ENCODE measurements at places on chromosomes 3 and 15. TPM values are rescaled to one million over a fixed set of nuclear protein-coding genes. Genes with fewer than 3 reads are reported as not detected.
A peak's percentile ranks its signal among the peaks of the same experiment; 100 is the strongest.

- H3K4me3 ChIP-seq = no peak overlapping the region
- no peaks in the 10 kb centered on the region for H3K27me3 ChIP-seq
- no peak overlapping the region for H3K27ac ChIP-seq
- DNase-seq = peak; percentile 8
- H3K4me1 ChIP-seq = no peaks in the 10 kb centered on the region
Observed at GRCh38 chr15:25508369-25509002, 69.7 kb upstream of the UBE3A start.

DNA sequence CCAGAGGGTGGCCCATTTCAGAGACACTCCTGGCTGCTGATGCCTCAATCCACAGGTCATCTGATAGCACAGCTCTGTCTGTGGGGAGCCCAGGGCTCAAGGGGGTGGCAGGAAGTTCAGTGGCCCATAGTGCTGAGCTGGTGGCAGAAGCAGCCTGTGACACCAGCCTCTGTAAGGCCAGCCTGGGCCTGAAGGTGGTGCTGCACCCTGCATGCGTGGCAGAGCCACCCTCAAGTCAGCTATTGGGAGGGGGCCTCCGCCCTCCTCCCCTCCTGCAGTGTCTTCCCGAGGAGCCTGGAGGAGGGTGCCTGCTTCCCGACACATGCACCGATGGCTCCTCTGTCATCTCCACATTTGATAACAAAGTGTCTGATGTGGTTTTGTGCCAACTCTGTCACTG, 3.0 kb downstream of the PLA1A start:
- peaks cover 3% of the 10 kb centered on the region for H3K27me3 ChIP-seq
- peaks cover 18% of the 10 kb centered on the region for H3K4me1 ChIP-seq
- no peak overlapping the region for H3K4me3 ChIP-seq
- no peaks in the 10 kb centered on the region for H3K36me3 ChIP-seq
- DNase-seq = no peak
- no peak overlapping the region for H3K27ac ChIP-seq

GRCh38 chr3:102006812-102007485, 157.6 kb downstream of the NFKBIZ start:
- H3K36me3 ChIP-seq = peaks cover 3% of the 10 kb centered on the region
- H3K27ac ChIP-seq = no peak overlapping the region
- no peak overlapping the region for H3K4me3 ChIP-seq

DNA sequence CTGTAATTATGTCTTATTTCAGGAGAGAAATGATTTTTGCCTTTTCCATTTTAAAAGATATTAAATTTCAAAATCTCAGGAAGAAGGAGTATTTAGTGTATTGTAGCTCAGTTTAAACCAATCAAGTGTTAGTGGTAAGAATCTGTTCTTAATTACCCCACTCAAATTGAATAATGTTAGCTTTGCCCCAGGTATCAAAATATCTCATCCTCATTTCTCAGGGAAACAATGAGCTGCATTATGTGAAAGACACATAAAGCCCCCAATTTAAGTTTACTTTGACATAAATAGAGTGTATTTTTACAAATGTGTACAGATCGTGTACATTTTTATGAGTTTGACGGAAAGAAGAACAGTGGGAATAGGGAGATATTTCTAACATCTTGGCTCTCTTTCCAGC, 317.4 kb upstream of the RARB start:
- no peaks in the 10 kb centered on the region for H3K27me3 ChIP-seq
- no peak overlapping the region for H3K27ac ChIP-seq
- DNase-seq = no peak
- no peaks in the 10 kb centered on the region for H3K4me1 ChIP-seq

DNA sequence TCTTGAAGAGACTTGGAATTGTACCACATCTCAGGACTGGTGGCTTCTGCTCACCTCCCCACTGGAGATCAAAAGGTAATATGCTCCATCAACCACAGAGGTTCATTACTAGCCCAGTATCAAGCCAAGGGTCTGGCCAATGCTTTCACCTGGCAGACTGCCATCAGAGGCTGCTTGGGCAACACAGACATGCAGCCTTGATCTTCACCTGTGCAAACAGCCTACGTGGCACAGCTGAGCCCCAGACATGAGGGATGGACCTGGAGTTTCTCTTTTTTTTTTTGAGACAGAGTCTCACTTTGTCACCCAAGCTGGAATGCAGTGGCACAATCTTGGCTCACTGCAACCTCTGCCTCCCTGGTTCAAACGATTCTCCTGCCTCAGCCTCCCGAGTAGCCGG, 105.6 kb upstream of the HES1 start:
- H3K36me3 ChIP-seq = no peaks in the 10 kb centered on the region
- peaks cover 3% of the 10 kb centered on the region for H3K27me3 ChIP-seq
- DNase-seq = no peak
- H3K4me1 ChIP-seq = peaks cover 3% of the 10 kb centered on the region
- no peak overlapping the region for H3K4me3 ChIP-seq

DNA sequence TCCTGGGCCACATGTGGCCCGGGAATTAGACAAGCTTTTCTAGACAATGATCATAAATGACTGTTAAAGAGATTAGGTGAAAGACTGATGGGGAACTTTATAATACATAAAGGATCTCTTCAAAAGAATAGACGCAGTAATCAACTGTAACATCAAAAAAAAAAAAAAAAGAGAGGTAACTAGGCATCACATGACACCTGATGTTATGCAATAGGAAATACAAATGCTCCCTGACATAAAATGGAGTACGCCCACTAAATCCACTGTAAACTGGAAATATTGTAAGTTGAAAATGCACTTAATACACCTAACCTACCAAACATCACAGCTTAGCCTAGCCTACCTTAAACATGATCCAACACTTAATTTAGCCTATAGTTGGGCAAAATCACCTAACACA, 27.2 kb downstream of the GSK3B start:
- H3K27ac ChIP-seq = no peak overlapping the region
- H3K36me3 ChIP-seq = peaks cover 21% of the 10 kb centered on the region
- H3K4me1 ChIP-seq = peaks cover 8% of the 10 kb centered on the region
- no peak for DNase-seq
- no peak overlapping the region for H3K4me3 ChIP-seq
- no peaks in the 10 kb centered on the region for H3K27me3 ChIP-seq

- H3K27ac ChIP-seq = no peak overlapping the region
- DNase-seq = no peak
- no peaks in the 10 kb centered on the region for H3K36me3 ChIP-seq
- H3K4me1 ChIP-seq = no peaks in the 10 kb centered on the region
- no peaks in the 10 kb centered on the region for H3K27me3 ChIP-seq
Observed at GRCh38 chr3:117010318-117010717, 300.7 kb downstream of the TUSC7 start.

Gene GPR149
- total RNA-seq = not detected

Data from activated CD4-positive, alpha-beta T cell treated with anti-CD3 and anti-CD28 coated beads, Interleukin-2, amount 10 ng/mL, durations not matched to agents 7 days and 5 days (primary cell).